ENCODE measurements at places on chromosomes 5 and 9.

- DNase-seq = no peak
These were observed 335.1 kb upstream of the PIK3R1 start for GRCh38 chr5:67880511-67880805.

DNA sequence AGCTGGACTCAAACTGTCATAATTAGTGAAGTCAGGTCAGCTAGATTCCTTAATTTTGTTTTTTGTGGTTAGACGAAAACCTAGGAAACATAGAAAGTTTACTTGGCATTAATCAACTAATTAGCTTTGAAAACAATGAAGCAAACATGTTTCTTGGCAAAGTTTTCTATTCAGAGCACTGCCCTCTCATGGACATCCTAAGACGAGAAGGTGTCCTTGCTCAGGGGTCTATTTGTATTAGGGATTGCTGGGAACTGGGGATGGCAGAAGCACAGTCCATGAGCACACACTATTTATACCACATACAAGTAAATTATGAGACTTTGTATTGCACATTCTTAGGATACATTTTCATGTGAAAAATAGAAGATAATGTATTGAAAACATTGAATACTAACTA is 49.7 kb downstream of the POC5 start:
- no peak for DNase-seq

- no peak for DNase-seq
These were observed 3.1 kb upstream of the FCHSD1 start for GRCh38 chr5:141654298-141654697.

- DNase-seq = no peak
These were observed 5.4 kb downstream of the ANKRD55 start for GRCh38 chr5:56227691-56228090.

GRCh38 chr5:151030056-151030336 is 9.6 kb downstream of the GPX3 start:
- no peak for DNase-seq

GRCh38 chr5:67431191-67431590 is 234.6 kb upstream of the CD180 start:
- no peak for DNase-seq

- no peak for DNase-seq
These were observed 85.5 kb downstream of the DCP2 start for GRCh38 chr5:113061846-113062780.

DNA sequence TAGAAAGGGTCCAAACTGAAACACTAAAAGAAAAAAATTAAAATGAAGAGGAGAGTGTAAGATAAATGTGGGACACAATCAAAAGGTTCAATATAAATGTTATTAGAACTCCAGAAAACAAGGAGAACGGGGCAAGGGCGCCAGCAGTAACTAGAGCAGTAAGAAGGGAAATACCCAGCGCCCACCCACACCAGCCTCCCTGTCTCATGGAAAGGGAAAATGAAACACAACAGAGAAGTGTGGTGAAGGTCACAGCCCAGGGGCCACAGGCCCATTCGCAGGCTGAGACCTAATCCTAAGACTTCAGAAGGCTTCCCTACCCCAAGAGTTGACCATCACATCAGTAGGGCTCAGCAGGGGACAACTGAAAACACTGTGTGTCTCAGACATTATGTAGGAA is 45.8 kb upstream of the CLK4 start:
- peak; percentile 27 for DNase-seq

- no peak for DNase-seq
These were observed 320.3 kb downstream of the ACTL7B start for GRCh38 chr9:108535526-108535925.

DNA sequence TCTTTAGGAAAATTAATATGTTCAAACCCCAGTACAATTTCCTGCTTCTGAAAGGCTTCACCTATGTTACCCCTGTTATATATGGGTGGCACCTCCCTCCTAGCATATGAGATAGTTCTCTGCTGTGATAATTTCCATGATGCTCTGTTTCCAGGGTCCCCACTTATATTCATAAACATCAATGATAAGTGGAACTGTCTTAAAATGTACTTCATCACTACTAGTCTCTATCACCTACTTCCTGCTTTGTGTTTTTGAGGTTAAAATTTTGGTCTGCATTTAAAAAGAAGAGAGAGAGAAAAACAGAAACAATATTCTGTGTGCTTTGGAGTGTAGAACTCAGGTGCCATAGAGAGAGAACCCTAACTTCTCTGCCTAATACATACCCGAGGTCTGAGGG is 234.7 kb downstream of the HTR1A start:
- no peak for DNase-seq

DNA sequence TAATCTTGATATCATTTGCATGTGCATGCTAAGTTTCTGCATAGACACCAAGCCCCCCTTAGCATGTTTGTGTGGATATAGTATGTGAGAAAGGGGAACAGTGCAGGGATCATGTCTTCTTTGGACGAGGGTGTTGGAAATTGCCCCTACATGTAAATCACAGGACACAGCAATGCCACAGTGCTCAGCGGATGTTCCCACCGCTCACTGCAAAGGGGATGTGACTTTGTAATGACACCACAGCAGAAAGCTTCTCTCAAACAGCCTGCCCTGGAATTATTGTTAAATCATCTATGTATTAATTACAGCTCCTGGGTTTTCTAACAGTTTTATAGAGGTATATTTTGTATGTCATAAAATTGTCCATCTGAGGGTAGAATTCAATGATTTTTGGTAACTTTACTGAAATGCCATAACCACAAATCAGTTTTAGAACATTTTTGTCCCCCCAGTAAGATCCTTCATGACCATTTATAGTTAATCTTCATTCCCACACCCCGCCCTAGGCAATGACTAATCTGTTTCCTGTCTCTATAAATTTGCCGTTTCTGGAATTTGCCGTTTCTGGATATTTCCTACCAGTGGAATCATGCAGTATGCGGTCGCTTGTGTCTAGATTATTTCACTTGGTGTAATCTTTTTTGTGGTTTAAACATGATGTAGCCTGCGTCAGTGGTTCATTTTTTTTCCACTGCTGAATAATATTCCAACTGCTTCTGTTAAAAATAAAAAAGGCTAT is 648.5 kb upstream of the WWC1 start:
- DNase-seq = no peak

DNA sequence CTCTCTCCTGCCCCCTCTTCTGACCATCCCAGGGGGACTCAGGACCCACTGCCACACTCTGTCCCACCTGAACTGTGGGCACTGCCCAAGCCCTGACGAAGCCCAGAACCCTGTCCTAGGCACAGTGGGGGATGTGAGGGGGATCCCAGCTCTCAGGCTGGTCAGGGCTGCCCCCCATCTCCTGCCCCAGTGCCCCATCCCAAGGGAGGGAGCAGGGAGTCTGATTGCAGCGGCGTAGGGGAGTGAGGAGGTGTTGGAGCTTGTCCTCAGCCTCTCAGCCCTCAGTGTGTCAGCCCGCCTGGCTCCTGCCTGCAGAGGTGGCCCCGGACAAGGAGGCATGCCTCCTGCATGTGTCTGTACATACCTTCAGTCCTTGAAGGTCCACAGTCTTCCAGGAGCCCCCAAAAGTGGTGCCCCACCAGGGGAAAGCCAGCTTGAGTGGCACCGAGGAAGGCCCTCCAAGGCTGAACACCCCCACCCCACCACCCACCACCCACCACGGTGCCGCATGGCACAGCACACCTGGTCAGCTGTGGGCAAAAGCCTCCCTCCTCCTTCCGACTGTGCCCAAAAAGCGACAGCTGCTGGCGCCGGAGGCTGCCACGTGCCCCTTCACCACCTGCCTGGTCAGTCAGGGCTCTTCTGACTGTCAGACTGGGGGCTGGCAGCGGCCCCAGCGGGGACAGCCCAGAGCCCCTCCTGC is 930 bp downstream of the SARDH start:
- no peak for DNase-seq

GRCh38 chr5:158064334-158065123 is 205.6 kb upstream of the CLINT1 start:
- DNase-seq = no peak

- DNase-seq = peak; percentile 2
These were observed 98.6 kb upstream of the ADAMTS19 start for GRCh38 chr5:129361441-129362025.

DNA sequence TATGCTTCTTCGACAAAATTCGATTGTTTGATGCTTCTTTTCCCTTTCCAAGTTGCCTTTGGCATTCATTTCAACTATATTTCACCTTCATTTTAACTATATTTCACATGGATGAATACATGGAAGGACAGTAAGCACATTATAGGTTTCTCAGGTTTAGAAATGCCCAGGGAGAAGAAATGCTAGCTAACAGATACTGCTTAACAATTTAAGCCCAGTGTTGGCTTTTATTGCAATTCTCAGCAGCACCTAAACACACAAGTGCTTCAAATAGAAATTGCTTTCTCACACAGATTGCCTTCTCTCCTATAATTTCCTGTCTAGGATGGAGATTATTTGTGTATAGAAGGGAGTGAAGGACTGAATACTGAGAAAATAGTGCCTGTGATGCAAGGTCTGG is 30.2 kb upstream of the SMC5 start:
- DNase-seq = no peak

DNA sequence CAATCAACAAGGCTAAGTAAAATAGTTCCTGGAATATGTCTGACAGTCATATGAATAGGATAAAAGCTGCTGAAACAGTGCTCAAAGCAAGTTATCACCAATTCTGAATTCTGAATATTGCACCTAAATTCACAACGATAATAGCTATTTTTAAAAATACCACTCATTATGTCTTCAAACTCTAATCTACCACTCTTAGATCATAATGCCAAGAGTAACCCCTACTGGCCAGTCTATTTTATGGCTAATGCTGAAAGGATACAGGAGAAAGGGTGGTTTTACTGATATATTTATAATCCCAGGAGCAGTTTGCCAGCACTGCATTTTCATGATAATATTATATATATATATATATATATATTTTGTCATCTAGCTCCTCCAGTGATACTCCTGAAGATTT is 232.8 kb downstream of the PDE4D start:
- peak; percentile 28 for DNase-seq

- no peak for DNase-seq
These were observed 47.7 kb downstream of the SRFBP1 start for GRCh38 chr5:122009436-122009835.

DNA sequence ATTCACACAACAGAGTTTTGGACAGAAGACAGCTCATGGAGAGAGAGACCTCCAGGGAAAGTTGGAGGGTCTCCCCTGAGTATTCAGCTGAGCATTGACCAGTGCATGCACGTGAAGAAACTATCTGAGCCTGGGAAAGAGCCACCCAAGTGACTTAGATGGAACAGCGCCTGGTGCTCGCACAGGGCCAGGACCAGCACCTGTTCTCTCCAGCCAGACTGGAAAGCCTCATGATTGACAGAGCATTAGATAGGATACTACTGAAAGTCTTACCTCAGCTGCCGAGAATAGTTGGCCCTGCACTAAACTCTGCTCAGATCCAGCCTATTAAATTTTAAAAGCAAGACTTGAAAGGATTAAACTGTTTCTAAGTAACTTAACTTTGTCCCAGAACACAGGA is 28.3 kb upstream of the NEURL1B start:
- no peak for DNase-seq

GRCh38 chr5:6457592-6457991 is 8.9 kb downstream of the UBE2QL1 start:
- DNase-seq = no peak

GRCh38 chr9:82777366-82777765 is 285.6 kb downstream of the RASEF start:
- no peak for DNase-seq

- no peak for DNase-seq
These were observed 186.0 kb downstream of the TENT4A start for GRCh38 chr5:6899221-6899620.

GRCh38 chr5:173972607-173972924 is 16.4 kb upstream of the C5orf47 start:
- no peak for DNase-seq

GRCh38 chr5:168851902-168852321 is 272.7 kb upstream of the PANK3 start:
- peak; percentile 31 for DNase-seq

Data from GM13976 (cell line).